ENCODE measurements at places on chromosomes 1 and 21. TPM values are rescaled to one million over a fixed set of nuclear protein-coding genes. Genes with fewer than 3 reads are reported as not detected.

Gene OR10J1
- not detected for total RNA-seq

Gene MAGI3
- 64.5 TPM for total RNA-seq

Gene PKLR
- total RNA-seq, result not detected

Gene RXRG
- total RNA-seq, result 5.3 TPM

Gene MKNK1
- 21.9 TPM for total RNA-seq

Gene GNG4
- total RNA-seq, result 32.2 TPM

Gene IKBKE
- total RNA-seq, result 0.94 TPM

Gene TTLL10
- total RNA-seq, result not detected

Gene NAV1
- total RNA-seq, result 101 TPM

Gene OR2L2
- total RNA-seq, result 1.6 TPM

Gene OR14K1
- 0.94 TPM for total RNA-seq

Gene ATP13A2
- total RNA-seq, result 119 TPM

Gene SYNJ1
- 32.2 TPM for total RNA-seq

Gene OLIG2
- total RNA-seq, result 18.2 TPM

Gene ATP1A4
- total RNA-seq, result 0.31 TPM

Gene H6PD
- 11.3 TPM for total RNA-seq
